ENCODE measurements at places on chromosomes 6 and 20.

- no peak for DNase-seq
These were observed 155.9 kb upstream of the INSM1 start for GRCh38 chr20:20211988-20212518.

DNA sequence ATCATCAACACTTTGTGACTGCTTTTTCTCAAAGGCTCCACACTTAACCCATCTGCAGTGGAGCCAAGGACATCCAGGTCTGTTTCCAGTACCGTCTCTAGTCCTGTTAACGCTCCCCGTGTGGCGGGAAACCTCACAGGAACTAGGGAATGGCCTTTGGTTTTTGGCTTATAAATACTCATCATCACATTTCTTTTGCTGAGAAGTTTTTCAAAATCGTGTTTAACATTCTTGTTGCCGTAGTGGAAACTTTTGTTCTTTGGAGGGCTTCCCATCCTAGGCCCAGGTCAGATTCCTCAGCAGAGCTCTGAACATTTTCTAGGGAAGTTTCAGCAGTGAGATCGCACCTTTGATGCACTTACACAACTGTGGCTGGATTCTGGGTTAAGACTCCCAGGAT, 24.6 kb downstream of the DAAM2 start:
- DNase-seq = no peak

- DNase-seq = no peak
These were observed 3.2 kb upstream of the PPP1R3G start for GRCh38 chr6:5081955-5082354.

- DNase-seq = peak; percentile 12
These were observed 5.8 kb upstream of the ADAM33 start for GRCh38 chr20:3687655-3688054.

- peak; percentile 78 for DNase-seq
These were observed 68.9 kb upstream of the FAM184A start for GRCh38 chr6:119147101-119148053.

- DNase-seq = no peak
These were observed 39.0 kb downstream of the CHMP4B start for GRCh38 chr20:33850159-33850558.

DNA sequence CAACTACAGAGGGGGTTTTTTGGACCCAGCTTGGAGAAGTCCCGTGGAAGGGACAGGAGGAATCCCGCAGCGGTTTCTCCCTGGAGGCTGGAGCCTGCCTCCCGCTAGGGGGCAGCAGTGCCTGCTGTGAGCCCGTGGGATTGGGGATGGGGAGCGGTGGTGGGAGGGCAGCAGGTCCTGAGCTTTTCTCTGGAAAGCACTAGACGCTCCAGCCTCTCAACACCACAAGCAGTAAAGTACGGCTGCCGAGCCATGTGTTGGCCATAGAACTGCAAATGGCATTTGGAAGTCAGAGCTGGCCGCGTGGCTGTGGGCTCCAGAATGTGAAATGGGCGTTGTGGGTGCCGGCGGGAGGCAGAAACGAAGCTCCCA, 47.8 kb downstream of the GMPR start:
- no peak for DNase-seq

- DNase-seq = no peak
These were observed 1.6 kb downstream of the TFAP2C start for GRCh38 chr20:56630506-56631317.

DNA sequence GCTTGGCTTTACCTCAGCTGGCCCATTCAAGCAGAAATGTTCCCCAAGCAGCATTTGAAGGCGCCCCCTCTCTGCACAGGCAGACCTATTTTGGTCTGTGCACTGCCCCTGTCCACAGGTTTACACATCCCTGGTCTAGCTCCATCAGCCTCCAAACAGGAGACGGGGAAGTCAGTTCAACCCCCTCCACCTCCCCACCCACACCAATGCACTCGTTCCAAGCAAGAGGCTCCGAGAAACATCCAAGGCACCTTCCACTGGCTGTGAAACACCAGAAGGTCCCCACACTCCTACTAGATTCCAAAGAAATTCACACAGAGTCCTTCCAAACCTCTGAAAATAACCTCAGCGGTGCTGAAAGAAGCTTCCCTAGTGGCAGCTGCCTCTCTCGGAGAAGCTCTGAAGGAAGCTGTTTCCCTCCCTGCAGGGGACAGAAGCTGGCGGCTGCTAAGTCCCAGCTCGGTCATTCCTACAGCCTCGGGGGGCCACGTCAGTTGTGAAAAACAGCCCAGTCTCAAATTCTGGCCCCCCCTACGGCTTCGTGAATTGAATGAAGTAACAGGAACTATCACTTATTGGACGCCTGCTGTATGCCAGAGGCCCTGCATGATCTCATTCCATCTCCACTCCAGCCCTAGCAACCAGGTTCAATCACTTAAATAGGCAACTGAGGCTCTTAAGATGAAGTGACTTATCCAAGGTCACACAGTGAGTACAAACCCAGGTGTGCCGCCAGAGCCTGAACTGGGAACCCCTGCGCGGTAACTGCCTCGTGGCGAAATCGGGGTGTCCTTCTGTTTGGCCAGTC, 815 bp downstream of the SPATA2 start:
- DNase-seq = no peak

GRCh38 chr20:57686931-57687652, 22.7 kb downstream of the PMEPA1 start:
- DNase-seq = no peak

GRCh38 chr6:14711056-14711703, 534.7 kb upstream of the JARID2 start:
- DNase-seq = no peak

DNA sequence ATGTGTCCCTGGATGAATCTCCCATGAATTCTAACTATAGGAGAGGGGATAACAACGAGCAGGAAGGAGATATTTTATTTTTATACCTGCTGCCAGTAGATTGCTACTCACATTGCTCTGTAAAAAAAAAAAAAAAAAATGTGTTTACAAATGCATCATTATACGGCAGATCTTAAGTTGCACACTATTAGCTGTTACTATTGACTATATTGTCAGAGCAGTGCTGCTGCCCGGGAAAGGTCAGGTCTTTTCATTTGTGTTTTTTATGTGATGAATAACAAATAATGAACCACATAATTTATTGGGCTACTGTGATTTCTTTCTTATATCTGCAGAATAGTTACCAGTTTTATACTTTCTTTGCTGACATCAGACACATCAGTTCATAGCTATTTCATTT, 393.3 kb downstream of the C6orf118 start:
- DNase-seq = no peak

DNA sequence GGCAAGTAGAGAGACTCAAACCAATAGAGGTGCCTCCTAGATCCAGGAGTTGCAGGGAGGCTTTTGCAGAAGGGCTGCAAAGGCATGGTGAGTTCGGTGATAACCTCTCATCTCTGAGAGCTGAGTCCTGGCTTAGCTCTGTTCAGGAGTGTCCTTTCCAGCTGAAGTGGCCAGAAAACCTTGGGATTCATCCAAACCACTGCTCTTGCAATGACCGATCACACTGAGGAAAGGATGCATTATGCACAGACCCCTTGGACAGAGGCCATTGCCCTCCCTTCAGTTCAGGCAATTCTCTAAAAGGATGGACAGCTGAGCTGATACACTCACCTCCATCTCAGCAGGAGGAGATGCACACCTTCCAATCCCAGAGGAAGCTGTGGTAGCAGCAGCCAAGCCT, 158.8 kb upstream of the ENPP5 start:
- DNase-seq = no peak

GRCh38 chr6:119533603-119534279, 184.2 kb upstream of the MAN1A1 start:
- peak; percentile 36 for DNase-seq

DNA sequence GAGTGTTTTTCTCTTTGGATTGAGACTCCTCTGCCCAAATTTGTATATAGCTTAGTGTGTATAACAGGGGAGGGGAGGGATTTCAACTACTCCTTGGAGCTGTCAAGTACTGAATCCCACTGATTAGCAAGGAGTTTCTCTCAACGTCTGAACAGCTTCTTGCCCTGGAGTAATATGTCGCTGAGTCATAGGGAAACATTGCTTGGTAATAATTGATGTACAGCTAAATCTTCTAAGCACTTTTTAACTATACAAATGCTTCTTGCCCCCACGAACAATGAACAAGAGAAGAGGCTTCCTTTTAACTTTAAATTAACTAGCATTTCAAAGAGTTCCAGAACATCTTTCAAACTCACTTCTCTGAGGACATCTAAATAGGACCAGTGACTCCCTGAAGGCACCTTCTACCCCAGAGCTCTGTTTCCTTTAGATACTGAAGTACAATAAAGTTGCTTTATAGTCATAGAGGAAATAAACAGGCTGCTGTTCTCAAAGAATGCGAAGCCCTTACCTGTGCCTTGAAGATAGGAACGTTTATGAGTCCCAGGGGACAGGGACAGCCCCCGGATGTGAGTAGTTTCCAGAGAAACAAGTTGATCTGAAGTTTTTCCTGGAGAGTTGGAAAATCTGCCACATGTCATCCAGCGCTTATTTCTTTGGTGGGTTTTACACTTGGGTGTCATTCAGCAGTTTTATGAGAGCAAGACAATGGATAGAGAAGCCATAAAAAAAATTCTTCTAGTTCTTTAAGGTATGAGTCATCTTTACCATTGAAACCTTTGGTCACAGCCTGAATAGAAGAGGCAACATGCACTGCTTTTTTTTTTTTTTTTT, 462.5 kb upstream of the BTBD3 start:
- no peak for DNase-seq

DNA sequence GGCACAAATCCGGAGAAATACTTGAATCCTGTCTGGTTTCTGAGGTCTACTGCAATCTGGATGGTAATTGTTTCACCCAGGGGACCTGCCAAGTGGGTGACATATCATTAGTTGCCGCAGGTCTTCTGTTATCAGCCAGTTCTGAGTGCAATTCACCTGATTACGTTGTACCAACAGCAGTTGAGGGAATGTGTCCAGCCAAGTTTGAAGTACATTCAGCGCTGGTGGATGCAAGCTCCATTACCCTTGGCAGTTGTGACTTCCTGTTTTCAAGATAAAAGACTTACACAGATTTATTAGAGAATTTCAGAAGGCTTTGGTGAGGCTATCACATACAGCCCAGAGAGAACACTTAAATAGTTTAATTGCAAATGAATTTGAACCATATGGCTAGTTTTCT, 42.8 kb downstream of the FNDC1 start:
- no peak for DNase-seq

GRCh38 chr20:52433326-52434040, 241.9 kb upstream of the ZFP64 start:
- DNase-seq = no peak

- DNase-seq = no peak
These were observed 125.8 kb upstream of the SRSF6 start for GRCh38 chr20:43331906-43332305.

DNA sequence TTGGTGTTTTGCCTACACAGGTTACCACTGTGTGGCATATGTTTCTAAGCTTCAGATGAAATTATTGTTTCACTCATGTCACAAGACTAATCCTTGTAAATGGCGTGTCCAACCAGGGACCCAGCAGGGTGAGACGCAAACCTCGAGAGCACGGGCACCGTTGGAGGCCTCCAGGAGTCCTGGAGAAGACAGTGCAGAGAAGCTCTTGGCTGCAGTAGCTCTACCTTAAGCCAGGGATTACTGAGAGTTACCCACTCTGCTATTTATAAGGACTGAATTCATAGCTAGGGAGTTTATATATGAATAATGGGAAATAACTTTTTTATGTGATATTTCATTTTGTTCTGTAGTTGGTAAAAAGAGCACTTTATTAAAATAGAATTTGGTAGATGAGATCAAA, 137.4 kb downstream of the SLC24A3 start:
- no peak for DNase-seq

DNA sequence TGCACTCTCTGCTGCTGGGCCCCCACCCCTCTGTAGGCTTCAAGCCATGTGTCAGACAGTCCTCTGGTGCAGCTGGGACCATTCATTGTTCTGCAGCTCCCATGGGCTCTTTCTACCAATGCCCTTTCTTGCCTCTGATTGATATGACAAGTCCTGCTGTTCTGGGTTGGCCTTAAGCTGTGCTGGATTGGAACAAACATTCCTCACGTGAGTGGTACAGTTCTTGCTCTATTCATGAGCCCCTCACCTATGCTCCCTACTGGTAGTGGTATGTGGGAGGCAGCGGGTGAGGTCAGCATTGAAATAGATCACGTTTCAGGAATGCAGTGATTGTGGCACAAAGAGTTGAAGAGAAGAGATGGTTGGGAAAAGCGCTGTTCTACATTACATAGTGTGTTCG, 48.8 kb upstream of the RALY start:
- no peak for DNase-seq

GRCh38 chr6:43847741-43848630, 78.0 kb downstream of the VEGFA start:
- DNase-seq = no peak

DNA sequence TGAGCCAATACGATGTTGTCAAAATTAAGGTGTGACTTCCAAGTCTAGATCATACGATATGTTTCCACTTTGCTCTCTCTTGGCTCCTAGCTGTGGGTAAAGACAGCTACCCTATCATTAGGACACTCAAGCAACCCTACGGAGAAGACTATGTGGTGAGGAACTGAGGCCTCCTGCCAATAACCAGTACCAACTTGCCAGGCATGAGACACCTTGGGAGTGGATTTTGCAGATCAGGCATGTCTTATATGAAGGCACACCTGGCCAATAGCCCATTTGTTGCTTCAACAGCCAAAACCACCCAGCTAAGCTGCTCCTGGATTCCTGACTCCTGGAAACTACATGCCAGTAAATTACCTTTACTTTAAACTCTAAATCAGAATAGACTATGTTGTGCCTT, 863.4 kb downstream of the DHX35 start:
- no peak for DNase-seq

DNA sequence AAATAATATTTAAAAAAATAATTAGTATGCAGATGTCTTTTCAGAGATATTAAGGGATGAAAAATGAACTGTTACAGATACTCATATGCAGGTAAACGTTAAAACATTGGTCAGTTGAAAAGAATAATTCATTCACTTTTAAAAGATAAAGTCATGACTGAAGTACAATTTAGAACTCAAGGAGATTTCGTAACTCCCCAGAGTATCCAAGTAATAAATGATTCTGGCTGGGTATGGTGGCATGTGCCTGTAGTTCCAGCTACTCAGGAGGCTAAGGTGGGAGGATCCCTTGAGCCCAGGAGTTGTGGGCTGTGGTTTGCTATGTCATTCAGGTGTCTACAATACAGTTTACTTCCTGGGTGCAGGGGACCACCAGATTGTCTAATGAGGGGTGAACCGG, 122.3 kb upstream of the TMEM181 start:
- no peak for DNase-seq

GRCh38 chr6:73586416-73586974, 65.7 kb upstream of the EEF1A1 start:
- DNase-seq = no peak

DNA sequence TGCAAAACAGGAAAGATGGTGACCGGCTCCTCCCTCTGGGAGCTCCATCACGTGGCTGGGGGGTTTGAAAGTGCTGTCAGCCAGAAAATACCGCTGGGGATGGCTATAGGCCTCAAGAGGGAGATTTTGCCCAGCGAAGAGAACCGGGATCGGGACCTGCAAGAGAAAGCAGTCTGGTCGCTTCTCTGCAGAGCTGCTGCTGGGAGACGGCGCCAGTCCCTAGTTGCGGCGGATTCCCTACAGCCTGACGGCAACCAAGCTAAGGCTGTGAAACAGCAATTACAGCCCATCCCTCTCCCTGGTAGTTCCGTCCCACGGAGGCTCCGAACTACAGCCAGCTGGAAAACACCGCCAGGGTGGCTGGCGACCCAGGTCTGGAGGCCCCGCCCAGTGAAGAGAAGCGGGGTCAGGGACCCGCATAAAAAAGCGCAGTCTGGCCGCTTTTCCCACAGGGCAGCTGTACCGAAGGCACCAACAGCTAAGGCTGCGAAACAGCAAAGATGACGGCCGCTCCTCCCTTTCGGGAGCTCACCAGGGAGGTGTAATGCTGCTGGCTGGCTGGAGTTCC, 238.1 kb upstream of the IRAK1BP1 start:
- DNase-seq = no peak

GRCh38 chr6:135002974-135003703, 51.5 kb downstream of the HBS1L start:
- no peak for DNase-seq

Measured in amniotic stem cell (primary cell).